Transverse colon (tissue), 4 donors: ENCODE measurements at places on chromosomes 12 and 14. TPM values are rescaled to one million over a fixed set of nuclear protein-coding genes. Genes with fewer than 3 reads are reported as not detected.

PTHLH gene
- 0.68 TPM for total RNA-seq

STAB2 gene
- total RNA-seq: 1.9 TPM

DNA sequence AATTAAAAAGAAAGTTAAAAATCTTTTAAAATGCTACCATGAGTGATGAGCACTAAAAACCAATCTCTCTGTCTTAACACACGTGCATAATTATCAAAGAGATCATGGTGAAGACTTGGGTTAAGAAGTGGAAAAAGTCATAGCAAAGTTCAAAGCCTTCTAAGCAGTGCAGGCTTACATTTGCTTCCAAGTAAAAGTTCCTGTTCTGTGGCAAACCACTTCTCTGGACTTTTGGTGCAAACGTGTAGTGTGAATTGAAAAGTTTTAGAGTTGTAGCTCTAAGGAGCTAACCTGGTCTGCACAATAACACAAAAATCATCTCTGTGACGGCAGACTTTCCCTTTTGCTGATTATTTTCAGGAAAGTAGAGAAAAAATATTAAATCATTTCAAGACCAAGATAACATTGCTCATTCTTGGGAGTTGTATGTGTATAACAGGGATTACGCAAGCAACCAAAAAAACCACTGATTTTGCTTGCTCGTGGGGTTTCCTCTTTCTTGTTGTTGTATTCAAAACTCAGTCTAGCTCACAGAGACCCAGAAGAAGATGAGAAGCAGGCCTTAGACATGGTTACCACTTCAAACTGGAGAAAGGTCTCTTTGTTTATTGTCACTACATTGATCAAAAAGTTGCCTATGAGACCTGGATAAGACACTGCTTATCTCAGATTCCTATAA, 2.3 kb upstream of the GLIPR1 start:
- no peak for DNase-seq

DNA sequence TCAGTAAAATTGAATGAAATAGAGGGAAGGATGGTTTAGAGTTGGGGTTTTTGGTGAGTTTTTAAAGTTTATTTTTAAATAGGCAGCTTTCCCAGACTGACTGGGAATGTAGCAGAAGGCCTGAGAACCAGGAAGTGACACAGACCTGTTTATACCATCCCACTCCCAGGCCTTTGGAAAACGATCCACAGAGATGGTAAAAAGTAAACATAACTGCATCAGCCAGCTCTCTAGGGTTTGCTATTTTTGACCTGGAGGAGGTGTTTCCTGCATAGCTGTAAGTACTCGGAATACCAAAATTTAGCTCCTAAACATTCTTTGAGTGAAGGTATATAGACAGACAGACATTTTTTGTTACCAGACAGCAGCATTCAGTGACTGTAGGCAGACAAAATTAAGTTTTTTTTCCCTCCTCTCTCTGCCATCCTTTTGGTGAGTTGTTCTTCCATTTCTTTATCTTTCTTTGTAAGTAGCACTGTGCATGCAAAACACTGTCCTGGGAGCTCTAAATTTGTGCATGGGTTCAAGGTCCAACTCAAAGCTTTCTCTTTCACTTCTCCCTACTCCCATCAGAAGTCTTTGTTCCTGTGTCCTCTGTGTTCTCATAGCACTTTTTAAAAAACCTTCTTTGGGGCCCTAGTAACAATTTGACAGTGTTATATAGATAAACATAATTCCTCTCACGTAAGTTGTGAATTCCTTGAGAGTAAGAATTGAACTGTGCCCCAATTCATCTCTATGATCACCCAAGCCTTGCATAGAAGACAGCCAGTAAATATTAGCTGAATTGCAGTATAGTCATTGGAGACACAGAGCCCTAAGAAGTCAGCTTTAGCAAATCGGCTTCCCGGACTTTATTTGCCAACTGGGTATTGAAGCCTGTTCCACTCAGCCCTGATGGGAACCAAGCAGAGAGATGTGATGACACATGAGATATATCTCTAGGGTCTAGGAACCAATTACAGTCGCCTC, 37.4 kb downstream of the SUSD6 start:
- no peak for DNase-seq

DNA sequence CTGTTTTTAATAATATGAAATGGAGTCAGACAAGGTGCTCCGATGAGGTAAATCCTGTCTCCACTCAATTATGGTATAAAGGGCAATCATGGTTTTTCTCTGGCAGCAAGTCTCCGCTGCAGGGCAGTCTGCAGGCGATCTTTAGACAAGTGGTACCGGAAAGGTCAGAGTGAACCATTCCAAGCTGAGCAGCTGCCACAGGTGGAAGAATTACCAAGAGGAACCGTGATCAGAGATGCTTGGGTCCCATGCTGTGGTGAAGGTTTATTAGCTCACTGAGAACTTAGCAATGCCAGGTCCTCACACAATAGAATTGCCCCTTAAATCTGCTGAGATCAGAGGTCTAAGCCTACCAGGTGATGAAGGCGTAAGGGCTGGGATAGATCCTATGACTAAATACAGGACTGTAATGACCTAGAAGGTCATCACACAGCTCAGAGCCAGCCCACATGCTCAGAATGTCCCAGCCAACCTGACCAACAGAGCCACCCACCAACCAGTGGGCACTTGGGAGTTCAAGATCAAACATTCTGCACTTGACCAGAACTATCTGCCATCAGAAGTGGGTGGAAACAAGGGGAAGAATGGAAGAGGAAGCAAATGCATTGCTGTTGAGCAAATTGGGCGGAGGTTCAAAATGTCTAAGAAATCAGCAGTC, 175.2 kb upstream of the BCL2L14 start:
- DNase-seq: no peak
